Effector CD4-positive, alpha-beta T cell (primary cell): ENCODE measurements at places on chromosomes 7 and 10.

GRCh38 chr10:80540618-80540980, 2.9 kb downstream of the SH2D4B start:
- DNase-seq = no peak

DNA sequence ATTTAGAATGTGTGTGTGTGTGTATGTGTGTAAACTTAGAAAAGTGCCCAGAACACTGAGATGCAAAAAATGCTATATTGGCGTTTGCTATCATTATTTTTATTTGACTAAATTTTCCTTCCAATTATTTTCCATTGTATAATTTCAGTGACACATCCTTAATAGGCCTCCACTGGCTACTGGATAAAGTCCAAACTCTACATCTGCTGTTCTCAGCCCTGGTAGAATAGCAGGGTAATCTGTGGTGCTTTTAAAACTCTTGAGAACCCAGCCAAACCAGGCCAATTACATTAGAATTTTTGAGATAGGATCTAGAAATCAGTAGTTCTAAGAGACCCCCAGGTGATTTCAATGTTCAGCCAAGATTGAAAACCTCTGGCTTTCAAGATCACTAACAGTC, 66.4 kb downstream of the ZNF503 start:
- no peak for DNase-seq

GRCh38 chr10:13960603-13961002, 370.1 kb downstream of the FRMD4A start:
- DNase-seq = no peak

- no peak for DNase-seq
Measured at GRCh38 chr7:132575419-132575981, 770 bp downstream of the PLXNA4 start.

- no peak for DNase-seq
Measured at GRCh38 chr7:101590663-101591435, 38.2 kb downstream of the MYL10 start.

- no peak for DNase-seq
Measured at GRCh38 chr10:688312-689120, 952 bp downstream of the DIP2C start.

GRCh38 chr10:60846173-60846572, 67.9 kb downstream of the CDK1 start:
- DNase-seq = no peak

GRCh38 chr10:9452056-9452455, 1397.6 kb downstream of the GATA3 start:
- DNase-seq = no peak

DNA sequence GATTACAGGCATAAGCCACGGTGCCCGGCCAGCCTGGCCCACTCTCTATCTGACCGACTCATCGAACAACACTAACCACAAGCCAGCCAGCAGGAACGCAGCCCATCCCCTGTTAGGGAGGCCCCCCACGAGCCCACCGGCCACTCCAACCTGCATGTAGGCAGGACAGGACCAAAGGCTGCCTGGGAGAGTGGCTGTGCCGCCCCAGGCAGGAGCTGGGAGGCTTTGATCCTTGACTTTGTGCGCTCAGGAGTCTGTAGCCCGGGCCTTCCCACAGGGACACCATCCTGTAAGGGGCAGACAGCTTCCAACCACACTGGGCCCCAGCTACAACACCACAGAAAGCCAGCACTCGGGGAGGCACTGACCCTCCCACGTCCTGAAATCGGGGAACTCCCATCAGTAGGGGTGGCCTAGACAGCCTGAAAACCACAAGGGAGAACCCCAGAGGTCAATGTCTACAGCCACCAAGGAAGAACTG, 29.4 kb downstream of the GRID1 start:
- no peak for DNase-seq
